ENCODE measurements at places on chromosomes 11 and 22.

GRCh38 chr11:33347490-33348125 is 90.4 kb downstream of the HIPK3 start:
- DNase-seq: no peak

DNA sequence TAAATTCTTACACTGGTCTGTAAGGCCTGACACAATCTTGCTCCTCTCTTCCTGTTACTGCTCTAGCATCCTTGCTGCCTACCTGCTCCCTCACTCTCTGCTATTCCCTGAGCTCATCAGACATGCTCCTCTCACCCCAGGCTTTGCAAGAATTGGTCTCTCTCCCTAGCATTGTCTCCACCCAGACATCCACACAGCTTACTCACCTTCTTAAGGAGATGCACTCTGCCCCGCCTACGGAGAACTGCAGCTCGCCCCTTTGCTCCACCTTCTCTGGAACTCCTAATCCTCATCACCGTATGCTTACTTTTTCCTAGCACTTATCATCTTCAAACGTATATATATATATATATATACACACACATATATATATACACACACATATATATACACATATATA is 23.3 kb upstream of the TMPRSS5 start:
- DNase-seq: no peak

- DNase-seq: no peak
These were observed 7.4 kb downstream of the SLN start for GRCh38 chr11:107704451-107704850.

GRCh38 chr11:1224491-1225385 is 1.9 kb downstream of the MUC5B start:
- DNase-seq: peak; percentile 23

GRCh38 chr11:78829146-78829545 is 254.5 kb upstream of the NARS2 start:
- DNase-seq: no peak

DNA sequence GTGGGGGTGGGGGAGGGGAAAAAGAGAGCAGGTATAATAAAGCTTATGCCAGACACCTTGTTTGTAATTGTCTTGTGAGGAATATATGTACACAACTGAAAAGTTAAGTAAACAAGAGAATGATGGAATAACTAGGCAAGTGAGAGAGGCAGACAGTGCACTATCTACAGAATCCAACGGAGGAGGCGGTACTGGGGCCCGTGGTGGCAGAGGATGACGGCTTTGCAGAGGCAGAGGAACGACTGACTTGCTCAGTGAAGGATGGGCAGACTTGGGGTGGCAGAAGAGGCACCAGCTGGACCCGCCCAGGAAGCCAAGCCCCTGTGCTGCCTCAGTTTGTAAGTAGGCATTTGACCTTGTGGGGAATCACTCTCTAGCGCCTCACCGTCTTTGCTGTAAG is 297.6 kb downstream of the ST3GAL4 start:
- no peak for DNase-seq

DNA sequence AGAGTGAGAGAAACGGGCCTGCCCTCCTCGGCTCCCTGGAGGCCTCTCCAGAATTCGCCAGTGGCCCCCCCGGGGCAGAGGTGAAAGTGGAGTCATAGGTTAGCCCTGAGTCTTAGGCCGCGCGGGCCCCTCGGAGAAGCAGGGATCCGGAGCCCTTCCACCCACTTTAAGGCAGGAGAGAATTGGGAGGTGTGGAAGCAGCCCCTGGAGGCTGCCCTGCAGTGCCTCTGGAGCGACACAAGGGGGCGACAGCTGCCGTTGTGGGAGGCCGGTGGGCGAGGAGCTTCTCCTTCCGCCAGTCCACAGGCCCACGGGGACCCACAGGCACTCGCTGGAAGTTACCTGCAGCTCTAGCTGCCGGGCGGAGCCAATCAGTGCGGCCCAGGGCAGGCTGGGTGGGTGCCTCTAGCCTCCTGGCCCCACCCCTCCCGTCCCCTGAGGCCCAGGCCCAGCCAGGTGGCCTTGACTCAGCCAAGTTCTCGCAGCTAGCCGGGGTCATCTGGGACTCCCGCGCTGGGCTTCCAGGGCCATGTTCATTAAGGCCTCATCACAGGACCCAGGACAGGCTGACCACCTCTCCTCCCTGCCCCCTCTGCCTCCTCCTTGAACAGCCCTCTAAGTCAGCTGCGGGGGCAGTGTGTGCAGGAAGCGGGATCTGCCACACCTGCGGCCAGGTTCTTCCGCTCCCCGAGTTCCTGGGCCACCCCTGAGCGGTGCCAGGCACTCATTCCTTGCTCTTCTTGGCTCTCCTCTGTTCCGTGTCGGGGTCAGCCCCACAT is 5.0 kb downstream of the DGKZ start:
- no peak for DNase-seq

- DNase-seq: no peak
These were observed 54.6 kb downstream of the LRRC32 start for GRCh38 chr11:76615950-76616349.

GRCh38 chr11:130588471-130588870 is 140.0 kb downstream of the ADAMTS15 start:
- DNase-seq: no peak

DNA sequence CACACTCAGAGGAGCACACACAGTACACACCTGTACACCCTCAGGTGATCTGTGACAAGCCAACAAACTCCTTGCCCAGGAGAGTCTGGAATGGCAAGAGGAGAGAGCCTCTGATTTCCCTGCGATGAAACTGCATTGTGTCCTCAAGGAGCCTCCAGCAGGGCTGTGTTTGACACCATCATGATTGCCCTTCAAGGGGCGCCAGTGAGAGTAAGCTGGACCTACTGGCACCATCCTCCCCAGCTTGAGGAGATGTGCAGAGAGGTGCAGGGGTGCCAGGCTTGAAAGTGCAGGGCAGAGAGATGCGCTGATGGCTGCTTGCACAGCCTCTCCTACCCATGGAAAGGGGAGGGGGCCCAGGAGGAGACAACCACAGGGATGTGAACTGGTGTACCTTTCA is 188.8 kb upstream of the CADM1 start:
- no peak for DNase-seq

- no peak for DNase-seq
These were observed 36.1 kb upstream of the LRRC32 start for GRCh38 chr11:76706667-76707066.

GRCh38 chr22:43515902-43516301 is 104.1 kb downstream of the MPPED1 start:
- DNase-seq: no peak

GRCh38 chr11:12631651-12632050 is 42.6 kb upstream of the TEAD1 start:
- DNase-seq: no peak

DNA sequence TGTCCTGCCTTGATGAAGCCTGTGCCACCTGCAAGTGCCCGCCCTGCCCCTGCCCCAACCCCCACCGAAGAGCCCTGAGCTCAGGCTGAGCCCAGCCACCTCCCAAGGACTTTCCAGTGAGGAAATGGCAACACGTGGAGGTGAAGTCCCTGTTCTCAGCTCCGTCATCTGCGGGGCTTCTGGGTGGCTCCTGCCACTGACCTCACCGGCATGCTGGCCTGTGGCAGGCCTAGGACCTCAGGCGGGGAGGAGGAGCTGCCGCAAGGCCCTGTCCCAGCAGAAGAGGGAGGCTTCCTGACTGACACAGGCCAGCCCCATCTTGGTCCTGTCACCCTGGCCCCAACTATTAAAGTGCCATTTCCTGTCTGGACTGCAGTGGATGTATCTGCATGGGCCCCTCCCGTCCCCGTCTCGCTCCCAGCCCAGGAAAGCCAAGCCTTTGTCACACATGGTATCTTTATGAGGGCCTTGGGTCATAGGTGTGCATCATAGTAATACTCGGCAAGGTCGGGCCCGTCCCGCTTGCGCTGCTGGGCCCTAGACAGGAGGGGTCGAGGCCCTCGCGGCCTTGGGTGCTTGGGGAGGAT is 882 bp downstream of the FREY1 start:
- DNase-seq: no peak

GRCh38 chr22:27799015-27799826 is 2.3 kb downstream of the MN1 start:
- DNase-seq: no peak

DNA sequence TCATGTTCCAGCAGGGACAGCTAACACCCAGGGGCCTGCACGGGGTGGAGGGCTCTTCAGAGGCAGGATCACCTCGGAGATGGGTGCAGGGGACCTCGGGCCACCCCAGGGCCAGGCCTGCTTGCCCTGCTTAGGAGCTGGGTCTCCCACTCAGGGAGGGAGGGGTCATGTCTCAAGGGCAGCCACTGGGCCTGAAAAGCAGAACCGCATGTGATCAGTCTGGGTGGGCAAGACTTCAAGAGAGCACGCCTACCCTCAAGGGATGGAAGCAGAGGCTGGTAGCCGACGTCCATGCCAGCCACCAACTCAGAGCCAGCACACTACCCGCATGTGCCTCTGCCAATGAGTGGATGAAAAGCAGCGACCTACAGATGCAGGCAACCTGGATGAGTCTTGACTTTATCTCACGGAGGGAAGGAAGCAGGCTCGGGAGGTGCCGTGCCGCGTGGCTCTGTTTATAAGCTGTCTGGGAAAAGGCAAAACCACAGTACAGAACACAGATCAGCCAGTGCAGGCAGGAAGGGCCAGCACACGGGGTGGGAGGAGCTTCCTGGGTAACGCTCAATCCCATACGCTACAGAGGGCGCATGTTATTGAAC is 16.0 kb downstream of the TBX1 start:
- DNase-seq: no peak

- no peak for DNase-seq
These were observed 1340.1 kb downstream of the TBC1D22A start for GRCh38 chr22:48102581-48102980.

- no peak for DNase-seq
These were observed 180.0 kb downstream of the TRIM29 start for GRCh38 chr11:119957951-119958350.

DNA sequence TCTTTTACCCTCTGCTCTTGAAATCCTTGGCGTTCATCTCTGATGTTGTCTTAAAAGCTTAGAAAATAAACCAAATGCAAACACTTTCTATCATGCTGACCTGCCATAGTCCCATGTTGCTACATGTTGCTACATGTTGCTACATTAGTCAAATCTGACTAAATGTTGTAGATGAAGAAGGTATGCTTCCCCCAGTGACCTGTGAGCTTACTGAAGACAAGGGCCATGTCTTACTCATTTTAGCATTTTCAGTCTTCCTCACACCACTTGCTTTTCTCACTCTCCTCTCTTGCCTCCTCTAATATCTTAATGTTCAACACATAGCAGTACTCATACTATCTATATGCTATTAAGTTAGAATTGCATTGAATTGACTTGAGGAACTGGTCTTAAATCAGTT is 346.4 kb upstream of the MTNR1B start:
- no peak for DNase-seq

DNA sequence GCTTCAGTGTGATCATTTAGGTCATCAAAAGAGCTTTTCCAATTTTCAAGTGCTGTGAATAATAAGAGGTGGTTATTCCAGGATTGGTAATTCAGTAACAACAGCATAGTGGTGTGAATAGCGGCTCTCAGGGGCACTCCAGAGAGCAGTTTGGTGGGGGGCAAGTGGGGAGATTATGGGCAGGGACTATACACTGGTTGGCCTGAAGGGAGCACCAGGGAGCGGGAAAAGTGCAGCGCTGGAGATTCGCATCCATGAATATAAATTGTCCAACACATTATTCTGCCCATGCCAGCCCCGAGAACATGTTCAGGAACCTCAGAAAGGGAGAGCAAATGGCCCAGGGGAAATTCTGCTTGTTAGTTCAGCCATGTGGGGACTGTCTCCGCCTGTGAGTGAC is 37.9 kb downstream of the OR6Q1 start:
- no peak for DNase-seq

DNA sequence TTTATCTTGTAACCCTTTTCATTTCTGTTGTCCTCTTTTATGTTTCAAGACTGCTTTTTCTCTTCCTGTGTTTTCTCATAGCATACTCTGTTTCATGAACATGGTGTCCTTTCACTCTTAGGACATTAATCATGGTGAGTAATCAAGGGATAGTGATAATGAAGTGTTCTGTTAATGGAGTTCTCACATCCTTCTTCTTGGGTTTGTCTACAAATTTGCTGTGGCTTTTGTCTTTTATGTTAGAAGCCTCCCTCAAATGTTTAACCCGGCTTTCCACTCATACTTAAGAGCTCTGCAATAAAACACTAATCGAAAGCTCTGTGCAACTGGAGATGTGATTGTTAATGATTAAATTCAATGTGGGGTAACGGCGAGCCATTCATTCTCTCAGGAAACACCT is 593.6 kb downstream of the NELL1 start:
- no peak for DNase-seq

- DNase-seq: no peak
These were observed 110.1 kb downstream of the CCDC81 start for GRCh38 chr11:86484795-86485166.

GRCh38 chr22:42368379-42369249 is 63.6 kb downstream of the NFAM1 start:
- DNase-seq: no peak

- peak; percentile 47 for DNase-seq
These were observed 579 bp downstream of the TANGO2 start for GRCh38 chr22:20021196-20022181.

DNA sequence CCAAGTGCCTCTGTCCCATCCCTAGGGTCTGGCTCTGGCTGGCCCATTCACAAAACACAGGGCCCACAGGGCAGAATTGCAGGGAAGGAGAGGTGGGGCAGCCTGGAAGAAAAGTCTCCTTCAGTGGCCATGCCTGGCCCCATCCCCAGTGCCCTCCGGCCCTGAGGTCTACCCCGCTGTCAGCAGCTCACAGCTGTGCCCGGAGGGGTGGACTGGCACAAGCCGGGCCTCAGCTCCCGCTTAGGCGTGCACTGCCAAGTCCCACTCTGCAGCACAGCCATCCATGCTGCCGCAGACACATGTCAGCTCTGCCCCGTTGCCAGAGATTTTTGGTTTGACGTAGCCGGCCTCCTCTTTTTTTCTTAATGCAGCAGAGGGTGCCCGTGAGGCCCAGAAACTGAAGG is 3.9 kb upstream of the SCN2B start:
- DNase-seq: no peak

GRCh38 chr11:47186700-47187695 is 764 bp upstream of the PACSIN3 start:
- DNase-seq: no peak

- DNase-seq: no peak
These were observed 380.0 kb upstream of the NARS2 start for GRCh38 chr11:78954696-78955095.

GRCh38 chr11:46987183-46987582 is 50.6 kb downstream of the CSTPP1 start:
- no peak for DNase-seq

GRCh38 chr22:49979587-49980264 is 19.2 kb downstream of the PIM3 start:
- DNase-seq: peak; percentile 78

GRCh38 chr11:22263613-22264012 is 70.7 kb downstream of the ANO5 start:
- no peak for DNase-seq

DNA sequence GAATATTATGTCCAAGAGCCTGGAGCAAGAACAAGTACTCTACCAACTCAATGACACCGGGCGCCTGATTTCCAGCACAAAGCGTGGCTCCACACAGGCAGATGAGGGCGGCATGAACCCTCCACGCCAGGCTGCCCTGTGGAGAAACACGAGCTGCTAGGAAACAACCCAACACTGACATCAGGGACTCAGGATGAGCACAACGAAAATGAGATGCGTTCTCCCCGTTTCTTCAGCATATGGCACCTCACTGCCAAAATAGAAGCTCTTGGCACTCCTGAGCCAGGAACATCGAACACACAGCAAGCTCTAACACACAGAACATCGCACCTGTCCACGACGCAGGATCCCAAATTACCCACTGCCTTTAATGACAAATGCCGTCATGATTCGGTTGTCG is 68.3 kb downstream of the NCAPD3 start:
- no peak for DNase-seq

- no peak for DNase-seq
These were observed 540.2 kb downstream of the MIAT start for GRCh38 chr22:27197618-27198017.
